Activated naive CD4-positive, alpha-beta T cell treated with anti-CD3 and anti-CD28 coated beads for 36 hours (primary cell): ENCODE measurements at places on chromosomes 7 and 10. TPM values are rescaled to one million over a fixed set of nuclear protein-coding genes. Genes with fewer than 3 reads are reported as not detected.

DNA sequence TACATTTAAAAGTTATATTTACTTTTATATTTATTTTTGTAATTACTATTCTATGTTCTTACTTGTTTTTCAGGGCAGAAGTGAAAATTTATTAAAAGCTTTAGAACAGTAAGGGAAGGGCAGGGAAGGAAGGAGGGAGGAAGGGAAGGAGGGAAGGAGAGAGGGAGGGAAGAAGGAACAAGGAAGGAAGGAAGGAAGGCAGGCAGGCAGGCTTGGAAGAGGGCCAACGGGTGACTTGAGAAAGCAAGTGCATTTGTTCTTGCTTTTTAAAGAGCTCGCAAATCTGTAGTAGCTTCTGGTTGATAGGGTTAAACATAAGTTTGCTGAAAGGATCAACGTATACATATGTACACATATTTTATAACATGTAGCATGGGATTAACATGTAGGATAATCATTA, 725.3 kb upstream of the FZD8 start:
- no peak for DNase-seq

DNA sequence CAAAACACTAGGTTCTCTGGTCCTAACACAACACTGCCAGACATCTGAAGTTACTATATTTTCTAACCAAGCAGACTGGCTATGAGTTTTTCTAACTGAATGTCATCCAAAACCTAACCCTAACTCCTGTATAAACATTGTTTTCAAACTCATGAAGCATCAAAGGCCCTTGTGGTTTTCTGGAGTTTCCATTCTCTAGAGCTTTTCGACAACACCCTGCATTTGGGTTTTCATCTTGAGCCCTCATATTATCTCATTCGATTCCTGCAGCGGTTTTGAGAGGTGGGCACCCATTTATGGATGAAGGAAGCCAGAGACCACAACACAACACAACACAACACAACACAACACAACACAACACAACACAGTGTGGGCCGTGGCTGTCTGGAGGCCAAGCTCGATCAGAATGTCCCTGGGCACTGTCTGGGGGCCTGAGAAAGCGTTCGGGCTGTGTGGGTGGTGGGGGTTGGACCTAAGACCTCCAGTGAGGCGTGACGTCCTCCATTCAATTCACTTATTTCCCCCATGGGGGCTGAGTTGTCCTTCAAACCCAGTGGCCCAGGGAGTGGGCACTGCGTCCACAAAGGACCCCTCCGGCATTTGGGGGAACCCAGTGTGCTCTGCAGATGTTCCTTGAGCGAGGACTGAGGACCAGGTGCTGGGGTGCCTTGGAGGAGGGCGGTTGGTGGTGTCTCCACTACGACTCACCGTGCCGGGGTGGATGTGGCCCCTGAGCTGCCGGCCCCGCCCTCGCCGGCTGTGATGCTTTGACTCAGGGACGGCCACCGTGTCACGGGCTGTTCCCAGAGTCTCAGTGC, 490.4 kb downstream of the DNAJB6 start:
- DNase-seq = peak; percentile 63

DNA sequence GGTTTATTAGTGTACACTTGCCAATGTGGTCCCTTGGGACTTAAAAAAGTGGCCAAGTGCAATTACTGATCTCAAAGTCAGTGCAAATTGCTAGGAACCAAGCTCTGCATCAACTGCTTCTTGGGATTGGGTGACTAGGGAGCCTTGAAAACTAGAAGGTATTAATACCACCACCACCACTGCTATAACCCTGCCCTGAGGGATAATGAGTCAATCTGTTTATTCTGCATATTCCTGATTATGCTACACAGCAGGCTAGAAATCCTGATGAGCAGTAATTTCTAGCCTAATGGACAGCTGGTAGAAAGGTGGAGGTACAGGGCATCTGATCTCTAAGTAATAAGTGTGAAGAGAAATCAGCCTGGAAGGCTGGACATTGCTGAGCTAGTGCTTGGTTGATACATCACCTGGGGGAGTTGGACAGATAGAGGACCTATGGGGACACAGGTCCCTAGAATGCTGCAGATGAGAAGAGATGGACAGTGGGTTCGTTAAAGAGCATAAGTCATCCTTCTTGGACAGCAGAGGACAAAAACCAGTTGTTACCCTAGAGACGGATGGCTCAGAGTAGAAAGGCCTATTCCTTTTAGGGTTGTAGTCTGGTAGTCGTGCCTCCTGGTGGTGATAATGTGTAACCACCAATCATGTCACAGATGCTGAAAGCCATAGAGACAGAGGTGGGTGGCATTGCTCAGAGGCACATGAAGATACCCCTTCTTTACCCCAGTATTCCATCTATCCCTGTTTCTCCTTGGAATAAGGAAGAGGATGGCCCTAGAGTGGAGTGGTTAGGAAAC, 554.8 kb downstream of the SORCS1 start:
- no peak for DNase-seq

NUTM2B gene
- total RNA-seq = 0.19 TPM

- DNase-seq = no peak
Measured at GRCh38 chr7:34177476-34177875, 272.1 kb downstream of the BMPER start.

DNA sequence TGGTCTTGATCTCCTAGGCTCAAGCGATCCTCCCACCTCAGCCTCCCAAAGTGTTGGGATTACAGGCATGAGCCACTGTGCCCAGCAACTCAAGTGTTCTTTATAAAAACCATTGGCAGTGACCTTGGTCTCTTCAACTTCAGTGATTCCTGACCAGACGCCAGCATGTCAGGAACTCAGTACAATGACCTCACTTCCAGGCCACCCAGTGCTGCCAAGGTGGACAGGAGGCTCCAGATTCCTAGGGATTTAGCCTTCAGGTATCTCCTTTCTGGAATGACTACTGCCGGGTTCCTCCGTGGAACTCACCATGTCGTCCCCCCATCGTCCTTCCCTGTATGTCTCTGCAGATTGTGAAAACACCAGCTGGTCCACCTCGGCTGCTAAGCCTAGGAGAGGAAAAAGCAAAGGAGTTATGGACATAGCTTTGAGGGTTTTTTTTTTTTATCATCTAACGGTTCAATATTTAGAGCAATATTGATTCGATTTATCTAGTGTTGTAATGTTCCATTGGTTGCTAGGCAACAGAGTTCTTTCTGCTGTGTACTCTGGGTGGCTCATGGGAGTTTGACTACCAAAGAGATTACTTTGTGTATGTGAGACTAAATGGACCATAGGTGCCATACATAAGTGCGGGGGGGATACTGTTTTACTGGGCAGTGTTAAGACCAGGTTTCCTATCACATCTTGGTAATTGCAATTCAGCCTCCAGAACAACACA, 425.8 kb upstream of the AUTS2 start:
- no peak for DNase-seq

DNA sequence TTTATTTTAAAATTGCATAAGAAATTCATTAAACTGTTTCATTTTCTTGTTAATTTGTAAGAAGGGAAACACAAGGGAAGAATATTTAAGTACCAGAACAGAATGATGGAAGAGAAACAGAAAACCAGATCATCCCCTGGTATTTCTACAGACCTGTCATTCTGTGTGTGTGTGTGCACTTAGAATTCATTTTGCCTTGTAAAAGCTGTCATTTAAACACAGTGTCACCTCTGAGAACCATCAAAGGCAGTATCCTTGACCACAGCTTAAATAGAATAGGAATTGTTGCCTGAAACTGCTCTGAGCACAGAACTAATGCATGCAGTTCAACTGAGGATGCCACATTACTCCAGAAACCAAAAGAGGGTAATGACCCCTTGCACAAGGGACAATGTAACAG, 6.8 kb upstream of the CRPPA start:
- no peak for DNase-seq

- no peak for DNase-seq
Measured at GRCh38 chr7:11313801-11314200, 340.1 kb downstream of the PHF14 start.

GRCh38 chr10:95327367-95327766, 36.6 kb upstream of the PDLIM1 start:
- DNase-seq = no peak

DNA sequence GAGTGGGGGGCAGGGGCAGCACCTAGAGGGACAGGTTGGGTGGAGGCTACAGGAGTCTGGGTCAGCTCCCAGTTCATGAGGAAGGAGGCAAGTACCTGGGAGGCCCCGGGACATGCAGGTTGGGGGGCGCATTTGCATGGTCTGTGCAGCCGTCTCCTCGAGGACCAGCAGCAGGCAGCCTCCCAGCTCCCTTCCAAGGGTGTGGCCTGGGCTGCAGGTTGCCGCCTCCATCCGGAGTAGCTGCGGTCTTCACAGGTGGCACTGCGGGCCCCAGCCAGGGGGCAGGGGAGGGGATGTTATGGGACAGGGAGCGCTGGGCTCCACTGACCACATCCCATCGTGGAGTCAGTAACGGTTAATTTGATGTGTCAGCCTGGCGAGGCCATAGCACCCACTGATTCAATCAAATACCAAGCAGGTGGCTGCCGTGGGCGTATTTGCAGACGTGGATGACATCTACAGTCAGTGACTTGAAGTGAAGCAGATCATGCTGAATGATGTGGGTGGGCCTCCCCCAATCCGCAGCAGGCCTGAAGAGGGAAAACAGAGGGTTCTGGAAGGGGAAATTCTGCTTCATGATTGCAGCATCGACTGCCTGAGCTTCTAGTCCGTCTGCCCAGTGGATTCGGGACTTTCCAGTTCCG, 81.6 kb downstream of the PRKAG2 start:
- peak; percentile 81 for DNase-seq

GRCh38 chr10:15748126-15748525, 28.4 kb upstream of the ITGA8 start:
- DNase-seq = no peak

- no peak for DNase-seq
Measured at GRCh38 chr10:34491678-34492077, 323.4 kb downstream of the PARD3 start.

EEPD1 gene
- 0.50 TPM for total RNA-seq

GRCh38 chr7:21903020-21903786, 42.5 kb downstream of the CDCA7L start:
- no peak for DNase-seq

DNA sequence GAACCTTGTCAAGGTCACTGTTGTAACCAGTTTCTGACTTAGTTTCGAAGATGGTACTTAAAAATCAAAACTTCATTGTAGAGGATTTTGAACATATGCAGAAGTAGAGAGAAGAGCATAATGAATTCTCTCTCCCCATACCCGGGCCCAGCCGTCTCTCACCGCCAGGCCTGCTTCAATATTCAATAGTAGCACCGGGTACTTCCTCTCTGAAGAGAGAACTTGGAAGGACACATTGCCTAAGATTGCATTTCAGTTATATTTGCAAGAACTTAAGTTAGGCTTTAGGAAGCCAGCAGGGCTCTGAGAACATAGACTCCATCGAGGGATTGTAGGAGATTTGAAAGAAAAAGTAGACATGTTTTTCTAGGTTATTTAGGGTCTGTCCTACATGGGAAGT, 19.1 kb downstream of the LMTK2 start:
- DNase-seq = no peak

MYL7 gene
- not detected for total RNA-seq

- no peak for DNase-seq
Measured at GRCh38 chr10:70343312-70343711, 39.1 kb downstream of the LRRC20 start.

DNA sequence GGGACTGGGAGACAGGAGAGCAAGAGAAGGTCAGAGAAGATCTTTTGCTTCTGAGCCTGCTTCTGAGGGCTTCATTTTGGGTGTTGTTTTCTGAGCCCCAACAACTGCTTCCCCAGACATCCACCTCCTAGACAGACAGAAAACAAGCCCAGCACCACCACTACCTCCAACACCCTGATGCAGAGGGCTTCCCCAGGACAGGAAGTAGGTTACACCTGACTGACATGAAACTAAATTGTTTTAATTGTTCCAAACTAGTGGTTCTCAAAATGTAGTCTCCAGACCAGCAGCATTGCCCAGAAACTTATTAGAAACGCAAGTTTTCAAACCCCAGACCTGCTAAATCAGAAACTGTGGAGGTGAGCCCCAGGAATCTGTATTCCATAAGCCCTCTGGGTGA, 163.6 kb upstream of the KMT2E start:
- no peak for DNase-seq

DNA sequence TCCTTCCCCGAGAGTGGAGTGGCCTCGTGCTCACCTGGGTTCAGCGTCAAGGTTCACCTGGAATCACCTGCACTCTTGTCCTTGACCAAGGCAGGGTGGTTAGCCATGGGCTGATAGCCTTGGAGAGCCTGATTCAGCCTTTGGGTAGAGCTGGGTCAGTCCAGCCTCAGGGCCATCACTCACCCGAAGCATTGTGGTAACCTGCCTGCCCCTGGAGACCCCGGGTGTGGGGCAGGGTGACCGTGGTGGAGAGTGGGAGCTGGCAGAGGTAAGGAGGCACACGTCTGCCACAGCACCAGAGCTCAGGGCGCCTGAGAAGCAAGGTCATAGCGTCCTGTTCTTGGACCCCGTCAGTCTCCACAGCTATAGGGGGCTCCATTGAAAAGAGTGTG, 27.8 kb upstream of the WDFY4 start:
- DNase-seq = no peak

DNA sequence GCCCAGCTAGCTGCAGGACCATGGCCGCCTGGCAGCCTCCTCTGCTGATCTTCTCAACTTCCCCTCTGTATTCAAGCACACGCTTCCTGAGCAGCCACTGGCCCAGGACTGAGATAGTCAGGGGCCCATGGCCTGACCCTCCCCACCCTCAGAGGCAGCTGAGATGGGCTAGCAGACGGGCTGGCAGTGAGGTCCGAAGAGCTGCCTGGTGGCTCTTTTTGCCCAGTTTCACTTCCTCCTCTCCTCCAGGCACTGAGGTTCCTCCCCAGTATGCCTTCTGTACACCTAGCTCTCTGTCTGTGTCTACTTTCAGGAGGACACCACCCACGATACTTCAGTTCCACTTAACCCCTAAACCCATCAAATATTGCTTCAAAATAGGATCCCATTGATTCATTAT, 395.6 kb downstream of the TNS3 start:
- no peak for DNase-seq

DNA sequence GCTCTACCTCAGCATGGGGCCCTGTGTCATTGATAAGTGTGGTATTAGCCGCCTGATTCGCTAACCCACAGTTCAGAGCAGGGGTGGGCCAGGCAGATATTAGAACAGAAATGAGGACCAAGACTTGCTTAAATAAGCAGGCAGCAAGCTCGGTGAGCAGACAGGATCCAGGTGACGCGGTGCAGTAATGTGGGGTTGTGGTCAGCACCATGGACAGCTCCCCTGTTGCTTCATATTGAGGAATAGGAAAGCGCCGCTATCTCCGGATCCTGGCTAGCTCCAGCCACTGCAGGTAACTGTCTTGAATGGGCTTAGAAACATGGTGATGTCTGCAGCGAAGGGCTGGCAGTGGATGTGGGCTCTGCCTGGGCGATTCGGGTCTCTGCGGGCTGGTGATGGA, 51.3 kb upstream of the GPR26 start:
- peak; percentile 77 for DNase-seq

DNA sequence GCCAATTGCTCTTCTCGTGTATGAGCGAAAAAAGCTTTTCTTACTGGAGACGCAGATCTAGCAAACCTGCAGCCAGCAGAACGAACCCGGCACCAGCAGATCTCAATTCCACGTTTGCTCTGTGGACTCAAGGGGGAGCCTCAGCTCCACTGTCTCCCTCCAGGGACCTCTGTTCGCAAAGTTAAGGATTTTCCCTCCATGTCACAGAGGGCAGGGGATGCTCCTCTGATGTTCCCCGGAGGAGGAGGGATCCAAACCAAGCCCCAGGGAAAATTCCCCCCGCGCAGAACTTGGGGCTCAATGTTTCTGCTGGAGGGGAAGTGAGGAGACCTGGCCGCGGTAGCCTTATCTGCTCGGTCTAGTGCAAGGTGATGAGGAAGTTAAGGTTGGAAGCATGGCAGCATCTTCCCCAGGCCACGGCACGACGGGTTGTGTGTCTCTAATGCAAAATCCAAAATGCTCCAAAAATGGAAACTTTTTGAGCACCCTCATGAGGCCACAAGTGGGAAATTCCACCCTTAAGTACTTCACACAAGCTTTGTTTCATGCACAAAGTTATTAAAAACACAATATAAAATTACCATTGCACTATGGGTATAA, 9.0 kb downstream of the IQCE start:
- DNase-seq = no peak
